ENCODE measurements at places on chromosomes 2 and 18. TPM values are rescaled to one million over a fixed set of nuclear protein-coding genes. Genes with fewer than 3 reads are reported as not detected.

- DNase-seq: no peak
These were observed 271.8 kb upstream of the HS6ST1 start for GRCh38 chr2:128590309-128591021.

DNA sequence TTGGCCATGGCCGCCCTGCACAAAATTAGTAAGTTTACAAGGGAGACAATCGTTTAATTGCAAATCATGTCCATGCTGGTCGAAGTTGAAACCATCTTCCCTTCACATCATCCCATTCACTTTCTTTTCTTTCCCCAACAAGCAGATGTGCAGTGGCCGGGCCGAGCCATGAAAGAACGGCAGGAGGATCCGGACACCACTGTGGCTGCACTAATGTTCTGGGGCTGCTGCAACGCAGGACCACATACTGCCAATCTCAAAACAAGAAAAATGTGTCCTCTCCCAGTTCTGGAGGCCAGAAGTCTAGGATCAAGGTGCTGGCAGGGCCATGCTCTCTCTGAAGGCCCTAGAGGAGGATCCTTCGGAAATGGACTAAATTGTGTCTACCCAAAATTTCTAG, 227.4 kb upstream of the MYT1L start:
- DNase-seq: no peak

- DNase-seq: no peak
These were observed 17.6 kb downstream of the NEB start for GRCh38 chr2:151716721-151717120.

The PTPRN gene
- 0.39 TPM for total RNA-seq

GRCh38 chr2:183028108-183028507, 10.1 kb downstream of the NCKAP1 start:
- DNase-seq: no peak

- no peak for DNase-seq
These were observed 152.5 kb downstream of the ANKRD30B start for GRCh38 chr18:14900435-14900834.

DNA sequence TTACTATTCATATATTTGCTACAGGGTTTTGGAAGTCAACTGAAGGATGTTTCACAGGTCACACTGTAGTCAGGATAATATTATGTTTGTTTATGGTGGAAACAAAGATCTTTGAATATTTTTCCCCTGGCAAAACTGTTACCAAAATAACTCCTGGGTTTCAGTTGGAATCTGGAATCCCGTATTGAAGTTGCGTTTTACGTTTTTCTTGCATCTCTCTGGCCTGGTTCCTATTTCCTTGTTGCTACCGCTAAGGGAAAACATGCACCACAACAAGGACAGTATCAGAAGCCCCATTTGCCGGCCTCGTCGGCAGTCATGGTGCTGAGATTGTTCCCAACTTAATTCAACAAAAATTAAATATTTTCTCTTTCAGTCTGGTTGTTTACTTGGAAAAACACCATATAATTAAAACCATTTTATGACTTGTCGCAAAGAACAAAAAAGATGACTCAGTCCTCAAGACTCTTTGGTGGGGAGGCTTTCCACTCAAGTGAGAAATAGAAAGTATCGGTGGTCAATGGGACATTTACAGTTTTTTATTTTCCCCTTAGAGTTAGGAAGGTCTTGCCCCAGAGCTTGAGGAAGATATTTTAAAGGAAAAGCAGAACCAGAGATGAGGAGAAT, 42.3 kb downstream of the EN1 start:
- DNase-seq: no peak

GRCh38 chr2:36343606-36344005, 12.0 kb upstream of the CRIM1 start:
- DNase-seq: no peak

- no peak for DNase-seq
These were observed 47.5 kb upstream of the MAP3K20 start for GRCh38 chr2:173028141-173028540.

The GYPC gene
- total RNA-seq: 191 TPM

DNA sequence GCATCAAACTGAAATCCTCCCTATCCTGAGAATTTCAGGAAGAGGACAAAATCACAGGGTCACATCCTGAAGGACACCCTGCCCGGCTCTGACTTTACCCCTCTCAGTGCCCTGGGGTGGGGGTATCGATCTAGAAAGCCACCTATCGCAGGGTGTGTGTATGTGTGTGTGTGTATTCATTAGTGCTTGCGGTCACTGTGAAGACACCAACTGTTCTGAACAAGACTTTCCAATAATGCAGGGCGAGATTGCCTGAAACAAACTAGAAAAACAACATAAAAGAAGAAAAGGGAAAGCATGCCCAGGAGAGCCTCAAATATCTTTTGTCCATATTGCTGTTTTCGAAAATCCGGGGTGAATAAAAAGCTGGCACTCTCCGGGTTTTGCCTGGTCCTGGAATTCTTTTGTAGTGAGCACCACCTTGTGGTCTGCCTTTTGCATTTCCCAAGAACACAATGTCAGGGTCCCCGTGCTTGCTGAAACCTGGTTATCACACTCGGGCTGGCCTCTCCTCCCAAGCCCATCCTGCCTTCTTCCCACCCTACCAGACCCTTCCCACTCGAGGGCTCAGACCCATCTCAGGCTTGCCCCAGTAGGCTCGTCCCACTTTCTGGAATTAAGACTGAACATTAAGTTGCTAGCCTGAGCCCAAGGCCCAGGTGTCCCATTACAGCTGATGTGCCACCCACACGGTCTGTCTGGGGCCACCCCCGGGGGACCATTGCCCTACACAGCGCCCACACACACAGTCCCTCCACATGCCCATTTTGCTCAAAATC, 25.0 kb upstream of the COPS8 start:
- DNase-seq: no peak

All from CD8-positive, alpha-beta T cell (primary cell).